Tongue (tissue), 3 donors: ENCODE measurements at places on chromosomes 11 and 22. TPM values are rescaled to one million over a fixed set of nuclear protein-coding genes. Genes with fewer than 3 reads are reported as not detected.
A peak's percentile ranks its signal among the peaks of the same experiment; 100 is the strongest.

The CHRDL2 gene
- total RNA-seq, result 1.8 TPM

The PDE2A gene
- total RNA-seq, result 28.1 TPM

DNA sequence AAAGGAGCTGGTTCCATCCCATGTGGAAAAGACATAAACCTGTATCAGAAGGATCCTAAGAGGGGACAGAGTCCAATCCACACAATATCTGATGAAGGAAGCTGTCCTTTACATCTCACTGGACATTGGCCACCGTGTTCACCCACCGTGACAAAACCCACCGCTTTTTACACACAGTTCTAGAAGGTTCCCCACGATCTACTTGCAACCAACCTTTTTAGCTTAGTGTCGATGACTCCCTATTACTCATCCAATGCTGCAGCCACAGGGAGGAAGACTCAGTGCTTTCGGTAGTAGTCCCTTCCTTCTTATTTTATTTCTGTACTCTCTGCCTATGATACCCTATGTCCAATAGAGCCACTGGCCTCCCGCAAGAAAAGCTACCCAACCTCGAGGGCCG is 65.4 kb downstream of the MAPK1 start:
- DNase-seq, result no peak

DNA sequence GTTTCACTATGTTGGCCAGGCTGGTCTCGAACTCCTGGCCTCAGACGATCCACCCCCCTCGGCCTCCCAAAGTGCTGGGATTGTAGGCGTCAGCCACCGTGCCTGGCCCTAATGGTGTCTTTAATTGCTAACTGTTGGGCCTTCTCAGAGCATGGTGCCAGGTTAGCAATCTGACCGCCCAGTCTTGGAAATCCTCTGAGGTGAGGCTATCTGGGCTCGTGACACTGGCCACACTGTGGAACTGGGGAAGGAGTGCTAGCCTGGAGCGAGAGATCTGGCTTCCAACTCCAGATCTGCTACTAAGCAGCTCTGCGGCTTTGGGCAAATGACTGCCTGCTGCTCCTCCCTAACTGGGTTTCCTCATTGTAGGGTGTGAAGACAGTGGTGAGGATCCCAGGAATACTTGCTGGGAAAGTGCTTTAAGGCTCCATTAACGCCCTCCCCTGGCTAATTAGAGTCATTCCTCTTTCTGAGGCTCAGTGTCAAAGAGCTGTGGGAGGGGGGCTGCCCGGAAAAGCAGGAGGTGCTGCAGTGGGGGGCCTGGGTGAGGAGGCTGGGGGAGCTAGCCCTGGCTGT is 35.4 kb downstream of the CHRDL2 start:
- DNase-seq, result no peak

The CUL5 gene
- total RNA-seq, result 67.1 TPM

The TAGLN gene
- total RNA-seq, result 119 TPM

The TRIM68 gene
- 6.7 TPM for total RNA-seq

The MCAT gene
- 9.0 TPM for total RNA-seq

- DNase-seq, result peak; percentile 31
Measured at GRCh38 chr11:1546077-1546535, 26.0 kb downstream of the DUSP8 start.

GRCh38 chr11:1060852-1061616 is 13.6 kb upstream of the MUC2 start:
- no peak for DNase-seq

DNA sequence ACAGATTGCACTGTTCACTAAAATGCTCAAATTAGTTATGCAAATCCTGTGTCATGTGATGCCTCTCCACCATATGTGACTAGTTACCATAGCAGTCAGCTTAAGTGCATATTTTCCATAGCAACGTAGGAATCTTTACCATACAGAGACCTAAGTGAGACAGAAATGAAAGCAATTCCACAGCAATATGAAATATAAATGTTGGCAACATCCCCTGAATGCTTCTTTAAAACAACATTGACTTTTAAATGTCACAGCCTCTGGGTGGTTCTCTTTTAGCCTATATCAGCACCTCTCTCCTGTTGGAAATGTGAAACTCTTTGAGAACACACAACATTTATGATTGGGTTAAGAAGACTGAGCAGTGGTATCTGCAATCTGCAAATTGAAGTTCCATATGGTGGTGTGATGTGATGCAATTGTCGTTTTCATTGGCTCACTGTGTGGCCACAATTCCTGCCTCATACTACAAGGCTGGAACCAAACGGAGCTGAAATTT is 814.6 kb downstream of the DLG2 start:
- peak; percentile 54 for DNase-seq

DNA sequence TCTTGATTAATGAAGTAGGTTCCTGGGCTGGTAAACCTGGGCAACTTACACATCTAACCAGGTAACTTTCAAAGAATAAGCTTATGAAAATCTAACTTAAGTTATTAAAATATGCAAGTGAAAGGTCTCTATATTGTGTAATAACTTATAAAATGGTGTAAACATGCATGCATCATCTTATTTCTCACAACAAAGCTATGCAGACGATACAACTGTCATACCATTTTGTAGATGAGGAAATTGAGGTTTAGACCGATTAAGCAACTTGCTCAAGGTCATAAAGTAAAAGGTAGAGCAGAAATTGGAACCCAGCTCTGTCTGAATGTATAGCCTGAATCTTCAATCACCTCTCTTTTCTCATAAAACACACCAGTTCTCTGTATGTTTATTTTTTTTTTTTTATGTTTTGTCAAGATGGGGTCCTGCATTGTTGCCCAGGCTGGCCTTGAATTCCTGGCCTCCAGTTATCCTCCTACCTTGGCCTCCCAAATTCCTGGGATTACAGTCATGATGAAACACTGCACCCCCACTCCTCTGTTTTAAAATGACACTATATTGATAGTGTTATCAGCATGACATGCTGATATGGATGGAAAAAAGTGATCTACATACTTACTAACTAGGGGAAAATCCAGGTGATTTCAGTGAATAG is 109.6 kb downstream of the SGSM3 start:
- DNase-seq, result no peak

- no peak for DNase-seq
Measured at GRCh38 chr11:14393889-14394288, 34.9 kb upstream of the RRAS2 start.

GRCh38 chr11:114348200-114349191 is 51.8 kb downstream of the C11orf71 start:
- DNase-seq, result peak; percentile 77

The PNPLA3 gene
- 0.51 TPM for total RNA-seq

The TIMP3 gene
- 171 TPM for total RNA-seq

- DNase-seq, result no peak
Measured at GRCh38 chr22:26923531-26923930, 266.1 kb downstream of the MIAT start.

The C11orf42 gene
- total RNA-seq, result not detected

The OR2D2 gene
- total RNA-seq, result not detected

GRCh38 chr11:60084631-60085273 is 3.7 kb upstream of the MS4A2 start:
- DNase-seq, result peak; percentile 5

The P2RY2 gene
- 25.6 TPM for total RNA-seq

- DNase-seq, result no peak
Measured at GRCh38 chr11:14334893-14335292, 24.1 kb downstream of the RRAS2 start.

The MMP7 gene
- total RNA-seq, result 9.5 TPM

The PANX2 gene
- 0.31 TPM for total RNA-seq

The DCHS1 gene
- total RNA-seq, result 64.6 TPM

- no peak for DNase-seq
Measured at GRCh38 chr22:21764038-21764804, 28.6 kb upstream of the YPEL1 start.

The GDPD4 gene
- total RNA-seq, result not detected

The SPECC1L gene
- 39.6 TPM for total RNA-seq

The ANKRD49 gene
- total RNA-seq, result 19.8 TPM

The ANGPTL5 gene
- not detected for total RNA-seq

DNA sequence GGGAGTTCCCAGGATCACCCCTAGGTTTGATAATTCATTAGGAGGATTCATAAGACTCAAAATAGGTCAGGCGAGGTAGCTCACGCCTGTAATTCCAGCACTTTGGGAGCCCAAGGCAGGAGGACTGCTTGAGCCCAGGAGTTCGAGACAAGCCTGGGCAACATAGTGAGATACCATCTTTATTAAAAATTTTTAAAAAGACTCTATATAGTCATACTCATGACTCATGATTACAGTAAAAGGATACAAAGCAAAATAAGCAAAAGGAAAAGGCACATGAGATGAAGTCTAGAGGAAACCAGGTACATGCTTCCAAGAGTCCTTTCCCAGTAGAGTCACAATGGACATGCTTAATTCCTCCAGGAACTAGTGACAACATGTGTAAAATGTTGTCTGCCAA is 13.9 kb upstream of the PTS start:
- DNase-seq, result no peak

The IFITM1 gene
- total RNA-seq, result 4.2 TPM

- no peak for DNase-seq
Measured at GRCh38 chr11:10695833-10696232, 2.3 kb upstream of the IRAG1 start.

GRCh38 chr22:47653921-47654320 is 891.5 kb downstream of the TBC1D22A start:
- DNase-seq, result no peak

DNA sequence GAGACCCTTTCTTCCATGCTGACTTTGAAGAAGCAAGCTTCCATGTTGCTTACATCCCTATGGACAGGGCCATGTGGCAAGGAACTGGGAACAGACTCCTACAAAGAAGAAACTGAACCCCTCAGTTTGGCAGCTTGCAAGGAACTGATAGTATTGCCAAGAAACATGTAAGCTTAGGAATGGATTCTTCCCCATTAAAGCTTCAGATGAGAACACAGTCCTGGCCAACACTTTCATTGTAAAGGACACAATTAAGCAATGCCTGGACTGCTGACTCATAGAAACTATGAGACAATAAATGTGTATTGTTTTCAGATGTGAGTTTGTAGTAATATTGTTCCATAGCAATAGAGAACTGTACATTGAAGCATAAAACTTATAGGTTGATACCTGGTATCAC is 82.4 kb downstream of the AASDHPPT start:
- DNase-seq, result peak; percentile 61

The CLMP gene
- 34.7 TPM for total RNA-seq

The TRPM5 gene
- total RNA-seq, result 0.41 TPM

DNA sequence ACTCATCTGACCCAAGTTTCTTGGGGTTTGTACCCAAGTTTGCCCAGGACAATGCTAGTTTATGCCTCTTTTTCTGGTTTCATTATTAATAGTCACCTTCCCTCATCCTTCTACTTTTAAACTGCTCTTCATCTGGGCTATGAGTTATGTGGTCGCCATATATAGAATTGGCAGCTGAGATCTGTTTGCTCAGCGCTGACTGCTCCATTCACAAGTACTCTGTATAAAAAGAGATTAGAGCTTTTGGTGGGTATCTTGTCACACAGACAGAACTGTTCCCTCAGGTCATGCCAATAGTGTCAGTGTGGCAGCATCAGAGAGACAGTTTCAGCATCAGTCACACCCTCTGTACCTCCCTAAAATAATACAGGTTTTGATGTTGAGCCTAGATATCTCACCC is 326.0 kb downstream of the RAB38 start:
- DNase-seq, result peak; percentile 10

The FOLR2 gene
- 5.6 TPM for total RNA-seq

DNA sequence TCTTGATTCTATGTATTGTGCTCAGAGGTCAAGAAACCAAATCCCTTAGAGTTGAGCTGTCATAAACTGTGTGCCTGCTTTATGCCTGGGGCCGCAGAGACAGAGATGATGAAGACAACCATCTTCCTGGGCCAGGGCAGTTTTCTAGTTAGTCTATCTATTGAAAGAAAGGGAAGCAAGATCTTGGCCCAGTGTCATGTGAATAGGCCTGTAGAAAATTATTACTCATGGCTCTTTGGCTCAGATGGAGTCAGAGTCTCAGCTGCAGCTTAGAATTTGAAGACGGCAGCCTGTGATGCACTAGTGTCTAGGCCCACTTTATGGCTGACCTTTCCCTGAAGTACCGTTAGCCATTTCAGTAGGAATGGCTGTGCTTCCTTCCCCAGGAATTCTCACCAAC is 112.0 kb downstream of the DBX1 start:
- no peak for DNase-seq

DNA sequence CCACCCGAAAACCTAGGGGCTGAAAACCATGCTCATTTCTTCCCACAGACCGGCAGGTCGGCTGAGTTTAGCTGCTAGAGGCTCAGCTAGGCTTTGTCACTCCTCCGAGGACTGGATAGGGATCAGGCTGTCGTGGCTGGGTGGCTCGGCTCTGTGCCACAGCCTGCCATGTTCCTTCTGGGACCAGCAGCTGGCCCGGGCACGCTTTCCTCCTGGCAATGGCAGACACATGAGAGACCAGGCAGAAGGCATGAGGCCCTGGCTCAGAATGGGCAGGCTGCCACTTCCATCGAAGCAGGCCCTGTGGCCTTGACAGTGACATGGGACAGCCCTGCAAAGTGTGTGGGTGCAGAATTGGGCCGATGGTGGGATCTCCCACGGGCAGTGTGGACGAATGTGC is 20.9 kb downstream of the PARVG start:
- DNase-seq, result peak; percentile 58

GRCh38 chr22:44755956-44756361 is 3.6 kb downstream of the ARHGAP8 start:
- no peak for DNase-seq

DNA sequence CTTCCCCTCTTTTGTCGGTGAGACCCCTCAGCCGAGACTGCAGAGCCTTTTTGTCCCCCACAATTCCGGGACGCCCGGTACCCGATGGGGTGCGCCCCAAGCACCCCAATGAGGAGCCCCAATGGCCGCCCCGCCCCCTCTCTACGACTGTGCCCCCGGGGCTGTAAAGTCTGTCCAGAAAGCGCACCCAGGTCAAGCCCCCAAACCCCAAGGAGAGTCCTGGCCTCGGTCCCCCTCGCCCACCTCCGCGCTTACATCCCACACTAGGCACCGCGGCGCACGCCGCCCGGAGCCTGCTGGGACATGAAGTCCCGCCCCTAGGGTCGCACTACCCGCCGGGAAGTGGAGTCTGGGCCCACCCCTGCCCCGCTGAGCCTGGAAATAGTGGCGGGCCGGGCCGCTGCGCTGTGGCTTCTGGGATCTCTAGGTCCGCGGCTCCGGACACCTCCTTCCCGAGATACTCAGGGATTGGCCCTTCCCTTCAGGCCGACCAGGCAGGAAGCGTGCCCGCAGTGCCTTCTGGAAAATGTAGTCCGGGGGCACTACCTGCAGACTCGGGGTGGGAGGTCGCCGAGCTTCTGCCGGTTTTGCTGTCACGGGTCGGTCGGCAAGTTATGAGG is at the start of gene MEN1:
Gene MEN1, minus strand, starts transcription at position 281 of the 620 bp plus-strand sequence. CDS start 442 bp downstream, outside the sequence.
- peak; percentile 98 for DNase-seq

GRCh38 chr22:42170946-42171345 is 40.3 kb upstream of the CYP2D6 start:
- DNase-seq, result no peak

The MRGPRF gene
- 20.5 TPM for total RNA-seq
